Smooth muscle cell of the brain vasculature (primary cell): ENCODE measurements at places on chromosomes 1 and 21.

DNA sequence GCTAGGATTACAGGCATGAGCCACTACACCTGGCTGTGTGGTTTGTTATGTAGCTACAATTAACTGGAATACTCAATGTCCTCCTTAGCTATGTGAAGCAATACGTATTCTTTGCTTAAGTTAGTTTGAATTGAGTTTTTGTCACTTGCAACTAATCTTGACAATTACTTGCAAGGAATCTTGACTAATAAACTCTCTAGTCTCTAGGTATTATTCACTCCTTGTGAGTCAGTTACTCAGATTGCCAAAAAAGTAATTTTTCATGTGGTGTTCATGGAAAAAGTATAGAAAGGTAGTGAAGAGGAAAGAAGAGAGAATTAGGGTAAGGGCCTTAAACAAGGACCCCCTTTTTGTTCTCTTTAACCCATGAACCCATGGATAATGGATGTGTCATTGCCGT lies 7.6 kb upstream of the SNX27 start:
- DNase-seq = no peak

DNA sequence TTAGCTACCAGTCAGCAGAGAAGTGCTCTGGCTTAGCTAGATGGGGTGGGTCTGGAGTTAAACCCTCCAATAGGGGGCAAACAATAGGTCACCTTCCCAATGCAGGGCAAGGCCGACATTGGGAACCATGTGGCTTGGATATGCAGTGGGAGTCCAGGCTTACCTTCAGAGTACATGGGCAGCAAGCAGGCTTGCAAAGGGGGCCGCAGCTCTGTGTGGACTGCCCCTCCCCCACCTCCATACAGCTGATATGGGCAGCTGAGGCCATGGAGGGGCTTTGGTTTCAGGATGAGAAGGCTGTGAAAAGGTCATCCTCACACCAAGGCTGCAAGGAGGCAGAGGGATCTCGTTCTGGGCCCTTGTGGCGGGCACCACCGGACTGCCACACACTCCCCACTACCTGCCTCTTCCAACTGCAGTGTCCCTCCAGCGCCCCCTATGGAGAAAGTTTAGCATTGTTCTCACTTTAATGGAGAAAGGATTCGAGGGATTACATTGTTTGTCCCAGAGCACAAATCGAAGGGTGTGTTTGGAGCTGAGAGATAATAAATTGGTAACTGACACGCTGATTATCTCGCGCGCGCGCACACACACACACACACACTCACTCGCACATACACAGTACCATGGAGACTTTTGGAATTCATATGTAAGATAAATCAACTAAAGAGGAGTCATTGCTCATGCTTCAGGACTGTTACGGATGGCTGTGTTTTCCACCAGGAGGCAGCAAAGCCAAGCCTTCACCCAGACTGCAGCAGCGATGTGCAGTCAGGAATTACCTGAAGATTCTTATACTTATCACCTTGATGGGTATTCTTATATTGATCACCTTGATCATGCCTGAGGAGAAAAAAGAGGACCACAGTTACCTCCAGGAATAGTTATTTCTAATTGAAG lies 7.0 kb upstream of the SMCP start:
- DNase-seq = no peak

DNA sequence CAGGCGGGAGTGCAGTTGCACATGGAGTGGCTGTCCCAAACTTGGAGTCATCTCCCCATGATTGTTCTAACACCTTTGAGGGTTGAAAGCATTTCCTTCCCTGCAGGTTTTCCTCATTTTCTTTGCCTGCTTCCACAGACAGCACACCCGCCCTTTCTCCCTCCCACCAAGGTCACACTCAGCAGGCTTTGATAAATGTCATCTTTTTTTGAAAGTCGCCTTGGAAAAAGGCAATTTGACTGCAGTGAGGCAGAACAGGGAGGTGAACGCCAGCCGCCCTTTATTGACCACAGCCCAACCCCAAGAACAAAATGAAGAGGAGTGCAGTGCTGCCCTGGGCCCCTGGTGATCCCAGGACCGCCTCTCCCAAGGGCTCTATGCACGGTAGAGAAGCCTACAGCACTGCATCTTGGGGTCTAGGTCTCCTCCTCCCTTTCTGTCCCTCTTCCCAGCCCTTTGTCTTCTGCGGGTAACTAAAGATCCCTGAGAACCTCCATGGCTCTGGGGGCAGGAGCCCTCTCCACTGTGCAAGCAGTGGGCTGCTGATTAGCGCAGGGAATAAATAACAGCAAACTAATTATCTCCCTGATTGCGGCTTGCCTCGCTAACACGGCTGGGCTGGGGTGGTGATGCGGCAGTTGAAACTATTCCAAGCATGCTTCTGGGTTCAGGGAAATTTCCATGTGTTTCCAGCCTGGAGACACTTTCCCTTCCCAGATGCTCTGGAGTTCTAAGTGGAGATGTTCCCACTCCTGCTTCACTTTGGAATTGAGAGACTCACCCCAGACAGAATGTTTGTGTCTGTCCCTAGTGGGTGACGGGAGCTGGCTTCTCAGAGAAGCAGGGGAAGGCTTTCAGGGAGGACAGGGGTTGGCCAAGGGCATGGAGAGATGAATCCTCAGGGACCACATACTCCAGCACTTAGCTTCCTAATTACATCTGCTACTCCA lies 11.8 kb upstream of the AMIGO1 start:
- DNase-seq = no peak

- no peak for DNase-seq
These were observed 1359.1 kb upstream of the ADGRL2 start for GRCh38 chr1:80441664-80442063.

DNA sequence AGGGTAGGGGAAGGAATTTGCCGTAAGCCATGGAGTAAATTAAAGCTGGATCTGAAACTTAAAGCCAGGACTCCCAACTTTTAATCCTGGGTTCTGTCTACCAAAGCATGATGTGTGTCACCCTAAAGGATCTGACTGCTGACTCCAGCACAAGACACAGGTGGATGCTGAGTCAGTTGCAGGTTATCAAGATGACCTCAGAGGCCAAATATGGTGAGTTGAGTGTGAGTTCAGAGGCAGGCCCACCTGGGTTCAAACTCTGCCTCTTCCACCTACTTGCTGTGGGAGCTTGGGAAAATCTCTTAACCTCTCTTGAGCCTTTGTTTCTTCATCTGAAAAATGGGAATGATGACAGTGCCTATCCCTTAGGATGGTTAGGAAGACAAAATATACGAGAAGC lies 16.7 kb upstream of the LDLRAP1 start:
- no peak for DNase-seq

DNA sequence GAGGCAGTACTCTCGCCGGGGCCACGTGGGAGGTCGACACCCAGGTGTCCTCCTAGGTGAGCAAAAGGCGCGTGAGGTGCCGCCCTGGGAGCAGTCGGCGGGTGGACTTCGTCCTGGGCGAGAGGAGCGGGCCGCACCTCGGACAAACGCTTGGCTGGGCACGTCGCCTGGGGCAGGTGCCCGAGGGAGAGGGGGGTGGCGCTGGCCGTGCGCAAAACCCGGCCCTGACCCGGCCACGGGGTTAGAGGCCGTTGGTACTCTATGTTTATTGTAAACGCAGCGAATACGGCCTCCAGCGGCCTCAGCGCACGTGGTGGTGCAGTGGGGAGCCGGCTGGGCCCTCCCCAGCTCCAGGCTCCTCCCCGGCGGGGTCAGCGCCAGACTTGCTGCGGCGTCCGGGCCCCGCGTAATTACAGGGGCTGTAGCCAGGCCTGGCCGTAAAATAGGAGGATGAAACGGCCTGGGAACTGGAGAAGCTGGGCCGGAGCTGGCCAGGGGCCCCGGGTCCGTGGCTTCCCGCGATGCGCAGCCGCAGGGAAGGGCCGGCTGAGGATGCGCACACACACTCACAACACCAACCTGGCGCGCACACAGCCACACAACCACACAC lies 1.6 kb upstream of the EFNA1 start:
- DNase-seq = no peak

GRCh38 chr1:225474986-225475820 lies 47.4 kb upstream of the LBR start:
- peak; percentile 51 for DNase-seq

DNA sequence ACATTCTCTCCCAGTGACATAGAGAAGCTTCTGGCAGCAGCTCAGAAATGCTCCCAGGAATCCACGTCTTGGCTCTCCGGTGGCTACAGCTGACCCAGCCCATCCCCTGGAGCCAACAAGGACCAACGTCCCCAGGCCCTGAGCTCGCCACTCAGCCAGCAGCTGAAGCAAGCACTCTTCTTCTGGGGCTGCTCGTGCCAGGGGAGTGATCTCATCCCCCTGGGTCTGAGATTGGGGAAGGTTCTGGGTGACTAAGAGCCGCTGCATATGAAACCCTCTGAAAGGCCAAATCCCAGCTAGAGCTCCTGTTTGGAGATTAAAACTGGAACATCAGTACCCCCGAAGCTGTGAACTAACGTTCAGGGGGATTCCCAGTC lies 487.9 kb downstream of the NPHP4 start:
- DNase-seq = no peak

GRCh38 chr21:44378646-44379514 lies 25.5 kb downstream of the TRPM2 start:
- DNase-seq = no peak
